Urinary bladder (tissue), 4 donors: ENCODE measurements at places on chromosomes 7 and 10. TPM values are rescaled to one million over a fixed set of nuclear protein-coding genes. Genes with fewer than 3 reads are reported as not detected.

Gene TMEM60
- polyA plus RNA-seq, result 16.1 TPM

Gene LMOD2
- polyA plus RNA-seq, result not detected

Gene HOXA10
- 44.9 TPM for polyA plus RNA-seq

Gene MYL10
- polyA plus RNA-seq, result 0.38 TPM

Gene ANKRD1
- polyA plus RNA-seq, result 0.04 TPM

Gene MICU1
- polyA plus RNA-seq, result 53.3 TPM

Gene MCM10
- polyA plus RNA-seq, result 0.14 TPM

Gene NODAL
- not detected for polyA plus RNA-seq

Gene ASAH2
- polyA plus RNA-seq, result 0.85 TPM

Gene GIMAP4
- polyA plus RNA-seq, result 41.1 TPM

Gene NKX1-2
- not detected for polyA plus RNA-seq

Gene KNDC1
- polyA plus RNA-seq, result 0.47 TPM

Gene GDF2
- polyA plus RNA-seq, result not detected

Gene NANOS1
- 5.1 TPM for polyA plus RNA-seq

Gene NCF1
- 3.3 TPM for polyA plus RNA-seq

Gene IDI2
- polyA plus RNA-seq, result not detected

Gene EN2
- 0.06 TPM for polyA plus RNA-seq

Gene PWWP2B
- polyA plus RNA-seq, result 16.6 TPM
